ENCODE measurements at places on chromosomes 13 and 19.

- no peak for DNase-seq
Observed at GRCh38 chr13:97205465-97205864, 16.7 kb upstream of the MBNL2 start.

GRCh38 chr13:74073274-74073673 lies 60.9 kb downstream of the KLF12 start:
- DNase-seq = no peak

DNA sequence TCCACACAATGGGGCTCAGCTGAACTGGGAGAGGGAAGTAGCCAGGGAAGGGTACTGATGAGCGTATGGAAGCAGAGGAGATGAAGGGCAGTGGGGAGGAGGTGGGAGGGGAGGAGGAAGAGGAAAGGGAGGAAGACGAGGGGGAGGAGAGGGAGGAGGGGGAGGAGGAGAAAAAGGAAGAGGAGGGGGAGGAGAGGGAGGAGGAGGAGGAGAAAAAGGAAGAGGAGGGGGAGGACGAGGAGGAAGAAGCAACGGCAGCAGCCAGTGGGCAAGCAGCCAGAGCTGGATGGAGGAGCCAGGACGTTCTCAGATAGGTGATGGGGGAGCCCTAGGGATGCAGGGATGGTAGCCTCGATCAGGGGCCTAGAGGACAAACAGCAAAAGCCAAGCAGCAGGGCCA lies 5.6 kb downstream of the CERS4 start:
- no peak for DNase-seq

GRCh38 chr19:289651-290371 lies 1.4 kb downstream of the PLPP2 start:
- DNase-seq = peak; percentile 56

DNA sequence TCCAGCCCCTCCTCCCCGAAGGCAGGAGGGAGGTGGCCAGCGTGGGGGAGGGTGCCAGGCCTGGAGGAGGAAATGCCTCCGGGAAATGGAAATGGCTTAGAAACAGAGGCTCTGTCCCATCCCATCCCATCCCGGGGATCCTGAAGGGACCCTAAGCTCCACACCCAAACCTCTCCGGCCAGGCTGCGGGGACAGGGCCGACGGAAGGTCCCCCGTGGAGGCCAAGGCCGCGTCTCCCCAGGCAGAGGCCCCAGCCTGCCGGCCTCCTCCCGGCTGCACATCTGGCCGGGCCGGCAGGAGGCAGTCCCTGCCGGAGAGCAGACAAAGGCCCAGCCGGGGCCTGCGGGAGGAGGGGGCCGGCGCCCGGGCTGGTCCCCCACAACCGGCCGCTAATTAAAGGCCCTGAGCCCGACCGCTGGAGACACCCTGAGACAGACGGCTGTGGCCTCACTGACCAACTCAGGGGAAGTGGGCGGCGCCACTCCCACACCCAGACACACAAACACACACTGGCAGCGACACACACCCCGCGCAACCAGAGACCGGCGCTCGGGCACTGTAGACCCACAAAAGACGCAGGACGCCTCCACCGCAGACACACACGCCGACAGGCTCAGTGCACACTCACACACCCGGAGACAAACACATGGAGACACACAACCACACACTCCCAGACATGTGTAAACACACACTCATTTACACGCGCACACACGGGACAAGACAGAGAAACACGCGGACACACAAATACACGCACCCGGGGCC lies 1.1 kb downstream of the ADAMTS10 start:
- DNase-seq = no peak

DNA sequence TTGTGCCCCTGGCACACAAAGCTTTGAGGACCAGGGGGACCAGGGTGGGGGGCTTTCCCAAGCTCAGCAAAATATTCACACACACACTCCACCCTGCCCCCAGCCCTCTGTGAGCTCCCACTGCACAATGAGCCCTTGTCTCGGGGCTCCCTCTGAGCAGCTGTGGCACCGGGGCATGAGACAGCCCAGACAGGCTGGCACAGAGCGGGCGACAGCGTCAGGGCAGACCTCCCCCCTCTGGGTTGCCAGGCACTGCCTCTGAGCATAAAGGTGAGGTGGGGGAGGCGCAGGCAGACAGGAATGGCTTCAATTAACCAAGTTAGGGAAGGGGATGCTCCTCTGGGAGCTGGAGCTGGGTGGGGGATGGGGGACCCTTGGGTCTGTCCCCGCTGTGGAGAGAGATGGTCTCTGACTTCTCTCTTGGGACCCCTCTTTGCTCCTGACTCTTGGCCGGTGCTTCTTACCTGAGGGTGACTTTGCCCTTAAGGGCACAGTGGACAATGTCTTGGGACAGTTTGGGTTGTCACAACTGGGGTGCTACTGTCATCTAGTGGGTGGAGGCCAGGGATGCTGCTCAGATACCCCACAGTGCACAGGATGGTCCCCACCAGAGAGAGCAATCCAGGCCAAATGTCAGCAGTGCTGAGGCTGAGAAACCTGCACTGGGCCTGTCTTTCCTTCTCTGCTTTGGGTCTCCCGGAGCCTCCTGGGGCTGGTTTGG lies 30.3 kb downstream of the LYL1 start:
- no peak for DNase-seq

DNA sequence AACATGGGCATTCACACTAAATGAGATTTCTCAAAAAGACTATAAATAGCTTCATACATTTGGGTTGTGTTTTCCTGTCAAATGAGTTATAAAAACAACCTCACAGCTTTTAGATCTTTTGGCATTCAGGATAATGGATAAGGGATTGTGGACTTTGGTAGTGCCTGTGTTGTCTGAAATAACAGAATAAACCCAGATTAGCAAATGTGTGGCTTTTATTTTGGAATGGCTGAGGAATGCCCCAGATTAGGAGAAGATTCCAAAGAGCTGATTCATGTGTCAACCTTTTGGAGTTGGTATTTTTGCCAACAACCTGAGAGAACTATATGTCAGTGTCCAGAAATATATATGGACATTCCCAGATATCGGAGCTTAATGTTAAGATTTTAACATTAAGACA lies 164.7 kb downstream of the MTUS2 start:
- DNase-seq = no peak

DNA sequence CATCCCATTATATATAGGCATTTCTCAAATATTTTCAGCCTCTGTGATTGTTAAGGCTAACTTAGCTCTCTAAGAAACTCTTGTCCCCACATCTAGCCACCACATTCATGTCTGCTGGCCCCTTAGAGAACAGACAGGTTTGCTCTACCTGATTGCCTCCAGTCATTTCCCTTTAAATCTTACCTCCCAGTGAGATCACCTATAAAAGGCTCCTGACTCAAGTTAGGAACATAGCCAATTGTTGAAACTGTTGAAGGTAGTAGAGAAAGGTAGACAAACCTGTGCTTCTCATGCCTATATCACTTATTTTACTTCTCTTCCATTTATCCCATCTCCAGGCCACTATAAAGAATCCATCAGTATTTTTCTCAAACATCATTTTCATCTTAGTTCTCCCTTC lies 771.4 kb downstream of the DIAPH3 start:
- no peak for DNase-seq

DNA sequence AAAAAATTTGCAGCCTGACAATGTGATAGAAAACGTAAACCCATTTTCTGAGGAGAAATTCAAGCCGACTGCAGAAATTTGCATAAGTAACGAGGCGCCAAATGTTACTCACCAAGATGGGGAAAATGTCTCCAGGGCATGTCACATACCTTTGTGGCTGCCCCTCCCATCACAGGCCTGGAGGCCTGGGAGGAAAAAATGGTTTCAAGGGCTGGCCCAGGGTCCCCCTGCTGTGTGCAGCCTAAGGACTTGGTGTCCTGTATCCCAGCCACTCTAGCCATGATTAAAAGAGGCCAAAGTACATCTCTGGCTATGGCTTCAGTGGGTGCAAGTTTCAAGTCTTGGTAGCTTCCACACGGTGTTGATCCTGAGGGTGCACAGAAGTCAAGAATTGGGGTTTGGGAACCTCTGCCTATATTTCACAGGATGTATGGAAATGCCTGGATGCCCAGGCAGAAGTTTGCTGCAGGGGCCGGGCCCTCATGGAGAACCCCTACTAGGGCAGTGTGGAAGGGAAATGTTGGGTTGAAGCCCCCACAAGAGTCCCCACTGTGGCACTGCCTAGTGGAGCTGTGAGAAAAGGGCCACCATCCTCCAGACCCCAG lies 1842.3 kb downstream of the PCDH9 start:
- no peak for DNase-seq

GRCh38 chr19:9362905-9363304 lies at the start of gene ZNF177:
Gene ZNF177 (plus strand): TSS chr19:9363013. CDS start chr19:9378312, 15,299 bp downstream.
- no peak for DNase-seq

- peak; percentile 51 for DNase-seq
Observed at GRCh38 chr13:48595431-48596429, 58.0 kb upstream of the CYSLTR2 start.

DNA sequence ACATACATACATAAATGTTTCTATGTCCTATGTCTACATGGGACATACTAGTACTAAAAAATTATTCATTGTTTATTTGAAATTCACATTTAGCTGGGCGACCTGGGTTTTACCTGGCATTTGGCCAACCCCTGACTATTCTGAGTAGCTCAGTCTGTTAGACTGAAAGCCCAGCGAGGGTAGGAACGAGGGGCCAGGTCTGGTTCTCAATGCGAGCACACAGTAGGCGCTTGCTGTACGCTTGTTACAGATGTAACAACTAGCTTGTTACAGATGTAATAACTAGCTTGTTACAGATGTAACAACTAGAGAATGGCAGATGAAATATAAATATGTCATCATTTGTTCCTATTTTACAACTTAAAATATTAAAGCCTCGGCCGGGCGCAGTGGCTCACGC lies 920 bp upstream of the ANO8 start:
- DNase-seq = no peak

- DNase-seq = no peak
Observed at GRCh38 chr19:36041831-36042230, 9.2 kb upstream of the CLIP3 start.

GRCh38 chr13:73220966-73221720 lies 162.3 kb downstream of the KLF5 start:
- DNase-seq = no peak
